ENCODE measurements at places on chromosomes 6 and 20. TPM values are rescaled to one million over a fixed set of nuclear protein-coding genes. Genes with fewer than 3 reads are reported as not detected.

The NT5E gene
- total RNA-seq = 0.55 TPM

The SRSF12 gene
- total RNA-seq = not detected

The PDYN gene
- not detected for total RNA-seq

The LAMP5 gene
- total RNA-seq = not detected

The MOXD1 gene
- total RNA-seq = not detected

The GRM4 gene
- 0.27 TPM for total RNA-seq

The MAFB gene
- not detected for total RNA-seq

The PHACTR3 gene
- total RNA-seq = not detected

The AIF1 gene
- total RNA-seq = 120 TPM

The OOEP gene
- total RNA-seq = not detected

The SGK2 gene
- 0.60 TPM for total RNA-seq

DNA sequence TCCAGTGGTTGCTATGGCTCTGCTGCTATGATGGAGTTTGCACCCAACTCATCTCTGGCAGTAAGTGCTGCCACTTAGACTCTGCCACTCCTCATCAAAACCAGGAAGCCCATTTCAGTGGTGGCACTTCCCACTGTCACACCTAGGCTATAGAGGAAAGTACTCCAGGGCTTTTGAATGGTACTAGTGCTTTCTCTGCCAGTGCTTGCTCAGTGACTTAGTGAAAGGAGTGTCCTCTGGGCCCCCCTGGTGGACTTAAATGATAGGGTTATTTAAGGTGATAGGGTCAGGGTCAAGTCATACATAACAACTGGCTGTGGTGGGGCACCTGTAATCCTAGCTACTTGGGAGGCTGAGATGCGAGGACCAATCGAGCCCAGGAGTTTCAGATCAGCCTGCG, 22.8 kb downstream of the FITM2 start:
- no peak for DNase-seq

GRCh38 chr20:43294031-43294430, 104.3 kb upstream of the PTPRT start:
- DNase-seq = no peak

DNA sequence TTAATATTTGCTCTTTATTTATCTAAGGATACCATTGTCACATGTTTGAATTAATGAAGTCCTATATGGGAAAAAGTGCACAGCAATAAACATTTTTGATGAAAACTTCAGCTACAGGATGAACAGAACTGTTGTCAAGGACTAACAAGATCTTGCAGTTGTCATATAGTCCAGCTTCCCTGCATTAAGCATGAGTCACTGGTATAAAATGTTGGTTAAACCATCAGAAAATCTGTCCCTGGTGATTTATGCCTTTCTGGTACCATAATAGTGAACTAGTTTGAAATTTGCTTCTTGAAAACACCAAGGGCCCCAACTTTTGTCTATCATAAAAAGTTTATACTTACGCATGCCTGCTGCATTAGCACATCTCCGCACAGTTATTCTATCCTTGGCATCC, 60.4 kb upstream of the RSPO3 start:
- DNase-seq = no peak

DNA sequence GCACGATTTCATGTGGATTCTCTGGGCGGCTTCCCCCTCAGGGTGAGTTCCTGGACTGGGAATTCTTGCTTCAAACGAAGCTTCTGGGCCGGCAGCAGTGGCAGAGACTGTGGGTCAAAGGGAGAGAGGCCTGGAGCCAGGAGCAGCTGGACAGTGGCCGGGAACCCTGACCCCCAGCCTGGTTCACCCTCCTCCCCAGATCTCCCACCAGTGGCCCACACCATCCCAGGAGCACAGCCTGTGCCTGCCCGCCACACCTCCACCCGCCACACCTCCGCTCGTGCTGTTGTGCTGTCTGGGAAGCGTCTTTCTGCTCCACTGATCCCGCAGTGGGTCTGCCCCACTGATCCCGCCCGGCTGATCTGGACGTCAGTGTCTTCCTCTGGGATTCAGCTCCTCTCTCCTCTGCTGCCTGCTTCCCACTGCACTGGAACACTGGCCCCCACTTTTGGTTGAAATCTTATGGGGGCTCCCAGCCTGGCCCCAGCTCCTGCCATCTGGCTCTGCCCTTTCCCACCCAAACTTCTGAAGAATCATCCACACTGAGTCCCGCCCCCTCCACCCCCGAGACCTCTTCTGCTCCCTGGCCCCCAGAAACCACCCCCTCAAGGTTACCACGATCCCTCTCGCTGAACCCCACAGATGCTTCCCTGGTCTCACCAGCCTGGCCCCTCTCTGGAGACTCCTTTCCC, 9.8 kb downstream of the ZBP1 start:
- DNase-seq = no peak

GRCh38 chr6:19327241-19327640, 509.9 kb upstream of the ID4 start:
- DNase-seq = no peak

- DNase-seq = no peak
Observed at GRCh38 chr20:16955971-16956370, 207.8 kb downstream of the OTOR start.

GRCh38 chr6:100100776-100101175, 106.8 kb upstream of the MCHR2 start:
- no peak for DNase-seq

- DNase-seq = no peak
Observed at GRCh38 chr6:21101694-21102093, 491.9 kb upstream of the SOX4 start.

- DNase-seq = no peak
Observed at GRCh38 chr6:98241630-98242029, 592.7 kb upstream of the POU3F2 start.

- no peak for DNase-seq
Observed at GRCh38 chr6:129849456-129849855, 11.7 kb downstream of the TMEM244 start.

DNA sequence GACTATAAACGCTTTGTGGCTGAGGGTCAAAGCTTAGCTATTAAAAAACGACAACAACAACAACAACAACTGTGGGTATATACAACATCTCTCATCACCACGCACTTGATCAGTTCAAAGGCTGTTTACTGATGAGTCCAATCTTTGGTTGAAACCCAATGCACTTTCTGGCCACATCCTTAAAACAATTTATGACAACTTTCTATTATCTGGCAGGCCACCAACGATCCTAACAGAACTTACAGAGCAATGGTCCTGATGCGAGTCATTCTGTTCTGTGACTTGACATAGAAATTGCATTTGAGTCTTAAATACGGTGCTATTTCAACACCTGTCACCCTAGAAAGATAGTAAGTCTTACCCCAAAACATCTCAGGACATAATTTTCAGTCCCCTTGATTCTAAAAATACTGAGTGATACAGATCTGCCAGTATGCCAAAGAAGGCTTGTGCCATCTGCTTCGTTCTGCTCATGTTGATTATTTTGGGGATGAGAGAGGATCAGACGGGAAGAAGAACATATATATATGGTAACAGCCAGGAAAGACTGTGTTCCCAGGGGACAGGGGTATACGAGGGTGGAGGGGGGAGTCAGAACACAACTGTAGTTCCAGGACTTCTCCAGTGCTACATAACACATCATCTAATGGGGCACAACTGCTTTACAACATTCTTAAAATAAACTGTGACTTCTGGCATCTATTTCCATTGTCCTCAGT, 55.8 kb downstream of the PLAGL1 start:
- DNase-seq = no peak

DNA sequence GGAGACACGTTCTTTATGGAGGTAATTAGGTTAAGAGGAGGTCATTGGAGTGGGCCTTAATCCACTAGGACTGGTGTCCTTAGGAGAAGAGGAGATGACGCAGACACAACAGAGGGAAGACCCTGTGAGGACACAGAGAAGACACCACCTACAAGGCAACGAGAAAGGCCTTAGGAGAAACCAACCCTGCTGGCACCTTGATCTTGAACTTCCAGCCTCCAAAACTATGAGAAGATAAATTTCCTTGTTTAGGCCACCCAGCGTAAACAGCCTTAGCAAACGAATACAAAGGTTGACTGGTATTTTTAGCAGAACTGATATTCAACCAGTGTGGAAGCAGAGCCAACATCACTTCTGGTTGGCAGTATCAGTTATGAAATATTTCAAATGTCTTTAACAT, 75.2 kb downstream of the GFOD1 start:
- no peak for DNase-seq

DNA sequence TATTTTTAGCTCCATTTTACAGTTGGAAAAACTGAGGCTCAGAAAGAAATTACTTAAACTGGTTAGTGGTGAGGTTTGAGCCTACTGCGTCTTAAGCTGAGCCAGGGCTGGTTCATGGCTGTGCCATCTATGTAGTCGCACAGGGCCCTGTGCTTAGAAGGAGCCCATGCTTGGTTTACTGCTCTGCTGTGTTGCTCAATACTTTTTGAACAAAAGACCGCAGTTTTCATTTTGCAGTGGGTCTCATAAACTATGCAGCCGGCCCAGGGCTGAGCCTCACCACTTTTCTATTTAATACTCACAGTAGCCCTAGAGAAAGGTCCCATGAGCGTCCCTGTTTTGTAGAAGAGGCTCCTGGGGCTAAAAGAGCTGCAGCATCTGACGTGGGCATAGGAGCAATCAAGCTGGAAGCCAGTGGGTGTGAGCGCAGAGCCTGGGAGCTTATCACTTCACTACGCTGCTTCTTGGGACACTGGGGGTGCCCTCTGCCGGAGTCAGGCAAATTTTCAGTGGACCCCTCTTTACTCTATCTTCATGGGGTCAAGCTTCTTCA, 501 bp downstream of the SIRPB2 start:
- no peak for DNase-seq

DNA sequence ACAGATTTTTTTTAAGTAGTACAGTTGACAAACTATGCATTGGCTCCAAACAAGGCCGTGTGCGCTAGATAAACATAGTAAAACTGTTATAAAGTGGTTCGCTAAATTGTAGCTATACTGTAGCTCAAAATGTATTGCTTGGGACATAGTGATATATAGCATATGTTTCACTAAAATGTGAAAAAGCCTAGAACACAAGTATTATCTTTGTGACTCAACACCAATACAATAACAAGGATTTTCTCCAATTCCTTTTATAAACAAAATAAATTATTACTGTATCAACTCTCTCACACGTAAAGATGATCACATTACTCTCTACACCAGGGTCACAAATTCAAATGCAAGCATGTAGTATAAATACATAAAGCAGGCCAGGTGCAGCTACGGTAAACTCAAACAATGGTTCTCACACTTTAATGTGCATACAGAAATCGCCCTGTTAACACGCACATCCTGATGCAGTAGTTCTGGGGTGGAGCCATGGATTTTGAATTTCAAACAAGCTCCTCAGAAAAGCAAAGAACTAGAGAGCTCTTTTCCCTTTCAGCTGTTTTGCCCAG, 214.6 kb downstream of the GMDS start:
- DNase-seq = no peak

DNA sequence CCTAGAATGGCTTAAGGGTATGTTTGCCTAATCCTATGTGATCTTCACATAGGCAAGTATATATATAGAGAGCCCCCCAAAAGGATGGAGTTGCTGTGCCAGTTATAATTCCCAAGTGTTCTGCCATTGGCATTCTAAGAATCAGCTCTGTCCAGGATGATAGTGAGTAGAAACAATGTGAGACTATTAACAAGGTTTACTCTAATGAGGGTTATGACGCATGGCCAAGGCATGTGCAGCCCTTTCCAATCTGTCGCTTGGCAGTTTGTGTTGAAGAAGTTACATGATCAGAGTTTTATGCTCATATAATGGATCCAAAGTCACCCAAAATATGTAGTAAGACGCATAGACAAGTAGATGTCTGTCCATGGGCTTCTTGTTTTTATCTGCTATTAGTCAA, 33.6 kb downstream of the VGLL2 start:
- no peak for DNase-seq

GRCh38 chr6:137761072-137761471, 106.0 kb upstream of the TNFAIP3 start:
- no peak for DNase-seq

DNA sequence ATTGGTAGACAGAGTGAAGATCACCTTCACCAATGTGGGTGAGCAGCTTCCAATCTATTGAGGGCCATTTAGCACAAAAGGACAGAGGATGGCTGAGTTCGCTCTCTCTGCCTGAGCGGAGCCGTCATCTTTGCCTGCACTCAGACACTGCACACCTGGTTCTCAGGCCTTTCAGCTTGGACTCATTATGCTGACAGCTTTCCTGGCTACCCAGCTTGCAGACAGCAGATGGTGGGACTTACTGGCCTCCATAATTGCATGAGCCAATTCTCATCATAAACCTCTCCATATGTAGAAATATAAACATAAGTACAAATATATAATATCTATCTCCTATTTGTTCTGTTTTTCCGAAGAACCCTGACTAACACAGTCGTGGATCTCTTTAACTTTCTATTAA, 13.7 kb downstream of the TBXT start:
- no peak for DNase-seq

- DNase-seq = no peak
Observed at GRCh38 chr6:168557512-168557911, 116.5 kb downstream of the SMOC2 start.

GRCh38 chr6:17200395-17200794, 80.8 kb upstream of the RBM24 start:
- no peak for DNase-seq

GRCh38 chr20:54692168-54692887, 216.9 kb downstream of the DOK5 start:
- no peak for DNase-seq

- DNase-seq = no peak
Observed at GRCh38 chr20:41275301-41275731, 42.2 kb downstream of the ZHX3 start.

DNA sequence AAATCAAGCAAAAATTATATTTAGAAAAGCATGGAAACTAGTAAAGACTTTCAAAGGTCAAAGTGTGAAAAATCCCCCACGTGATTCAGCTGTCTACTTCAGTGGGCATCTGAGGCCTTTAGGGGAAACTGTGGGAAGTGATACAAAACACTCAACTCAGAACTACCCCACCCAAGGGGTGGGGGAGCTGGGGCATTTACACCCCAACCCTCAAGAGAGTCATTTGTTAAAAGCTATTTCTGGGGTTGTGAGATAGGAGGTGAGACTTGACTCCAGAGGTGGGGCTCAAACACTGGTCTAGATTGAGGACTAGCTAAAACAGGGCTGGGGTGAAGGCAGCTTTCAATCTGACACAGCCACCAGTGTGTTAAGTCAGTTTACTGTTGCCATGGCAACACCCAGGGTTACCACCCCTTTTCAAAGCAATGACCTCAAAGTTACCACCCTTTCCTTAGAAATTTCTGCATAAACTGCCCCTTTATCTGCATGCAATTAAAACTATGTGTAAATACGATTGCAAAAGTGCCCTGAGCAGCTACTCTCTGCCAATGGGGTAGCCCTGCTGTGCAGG, 9.9 kb upstream of the GTSF1L start:
- DNase-seq = peak; percentile 68

DNA sequence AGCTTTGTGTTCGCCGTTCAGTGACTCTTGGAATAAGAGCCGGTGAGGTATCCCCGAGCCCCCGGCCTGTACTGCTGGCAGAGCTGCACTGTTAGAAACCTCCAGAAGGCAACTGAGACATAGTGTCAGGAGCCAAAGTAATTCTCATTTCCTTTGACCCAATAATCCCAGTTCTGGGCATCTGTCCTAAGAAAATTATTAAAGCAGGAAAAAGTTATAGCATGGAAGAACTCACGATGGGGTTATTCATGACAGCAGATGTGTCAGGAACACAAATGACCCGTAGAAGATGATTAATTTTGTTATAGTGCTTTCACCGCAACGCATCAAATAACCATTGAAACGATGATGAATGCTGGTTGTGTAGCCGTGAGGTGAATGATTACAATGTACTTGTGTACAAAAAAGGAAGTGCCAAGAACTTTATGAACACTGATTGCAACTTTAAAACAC, 20.3 kb downstream of the CYP21A2 start:
- DNase-seq = no peak

GRCh38 chr20:51206032-51206662, 183.2 kb upstream of the KCNG1 start:
- no peak for DNase-seq

- DNase-seq = peak; percentile 28
Observed at GRCh38 chr20:37902504-37903313, at the start of gene VSTM2L. Gene VSTM2L, plus strand, starts transcription at chr20:37903127. Its CDS starts 224 bp downstream, at chr20:37903351.

Measured in activated naive CD4-positive, alpha-beta T cell treated with anti-CD3 and anti-CD28 coated beads for 36 hours (primary cell).